Neural crest cell (in vitro differentiated cells): ENCODE measurements at places on chromosomes 7 and 10. TPM values are rescaled to one million over a fixed set of nuclear protein-coding genes. Genes with fewer than 3 reads are reported as not detected.

DNA sequence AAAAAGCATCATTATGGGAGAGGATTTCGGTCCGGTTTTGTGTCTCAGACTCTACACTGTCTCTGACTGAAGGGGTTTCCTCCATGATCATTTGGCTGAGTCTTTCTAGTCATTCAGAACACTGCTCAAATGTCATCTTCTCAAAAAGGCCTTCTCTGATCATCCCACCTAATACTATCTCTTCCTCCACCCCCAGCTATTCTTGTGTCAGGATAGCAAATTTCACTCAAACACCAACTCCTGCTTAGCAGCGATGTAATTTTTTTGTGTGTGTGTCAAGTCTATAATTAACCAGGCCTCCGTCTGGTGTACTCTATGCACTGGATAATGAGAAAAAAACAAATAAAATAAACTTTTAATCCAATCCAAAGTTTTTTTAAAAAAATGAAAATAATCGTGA is 200.4 kb downstream of the KCND2 start:
- DNase-seq = no peak

GRCh38 chr10:75239096-75239790 is 3.5 kb upstream of the COMTD1 start:
- no peak for DNase-seq

The CEP55 gene
- total RNA-seq = 30.7 and 30.9 TPM in 2 replicates

The CALML5 gene
- not detected in 2 replicates for total RNA-seq

GRCh38 chr10:15954188-15954587 is 93.9 kb upstream of the MINDY3 start:
- no peak for DNase-seq

The KLF14 gene
- total RNA-seq = not detected in 2 replicates

DNA sequence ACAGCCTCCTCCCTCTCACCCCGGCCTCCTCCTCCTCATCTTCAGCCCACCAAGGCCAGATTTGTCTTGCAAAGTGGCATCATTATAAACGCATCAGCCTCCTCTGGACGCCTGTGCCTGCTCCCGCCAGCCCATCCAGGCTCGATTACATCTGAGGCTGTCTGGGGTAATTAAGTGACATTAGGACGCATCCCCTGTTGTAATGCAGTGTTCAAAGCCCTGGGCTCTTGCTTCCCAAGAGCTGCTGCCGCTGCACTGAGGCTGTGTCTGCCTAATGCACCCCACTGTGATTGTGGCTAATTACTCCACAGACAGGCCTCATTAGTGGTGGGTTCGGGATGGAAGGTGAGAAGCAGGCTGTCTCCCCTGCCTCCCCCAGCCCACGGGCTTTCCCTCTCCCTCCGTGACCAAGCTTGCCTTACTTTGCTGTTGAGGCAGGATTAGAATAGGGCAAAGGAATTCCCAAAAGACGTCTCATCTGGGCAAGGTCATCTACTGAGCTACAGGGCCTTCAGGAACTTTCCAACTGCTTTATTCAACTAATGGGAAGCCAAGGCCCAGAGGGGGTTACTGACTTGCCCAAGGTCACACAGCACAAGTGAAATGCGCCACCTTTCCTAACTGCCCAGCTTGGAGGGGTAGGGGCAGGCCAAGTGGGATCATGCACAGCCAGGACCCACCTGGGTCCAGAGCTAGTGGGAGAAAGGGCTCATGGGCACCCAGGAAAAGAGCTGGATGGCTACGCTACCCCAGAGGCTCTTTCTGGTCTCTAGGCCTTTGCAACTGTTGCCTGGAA is 66.2 kb upstream of the PCBD1 start:
- DNase-seq = no peak

DNA sequence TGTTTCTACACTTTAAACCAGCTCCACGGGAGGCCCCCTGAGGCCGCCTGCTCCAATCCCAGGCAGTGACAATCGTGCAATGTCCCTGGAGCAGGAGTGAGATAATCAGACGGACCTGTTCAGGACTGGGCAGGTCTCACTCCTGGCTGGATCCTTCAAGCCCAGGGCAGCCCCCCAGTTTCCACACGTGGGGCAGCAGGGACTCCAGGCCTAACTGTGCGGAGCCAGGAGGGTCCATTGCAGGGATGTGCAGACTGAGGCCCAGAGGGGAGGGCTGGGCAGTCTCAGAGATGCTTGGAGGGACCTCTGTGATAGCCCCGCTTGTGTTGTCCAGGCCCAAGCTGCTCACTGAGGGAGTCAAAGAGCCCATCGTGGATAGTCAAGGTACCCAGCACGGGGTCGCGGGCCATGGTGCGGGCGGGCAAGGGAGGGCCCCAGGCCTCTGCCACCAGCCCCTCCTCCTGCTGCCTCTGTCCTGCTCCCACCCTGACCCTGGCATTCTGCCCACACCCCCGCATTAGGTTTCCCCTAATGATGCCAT is 110.5 kb upstream of the KCTD7 start:
- DNase-seq = no peak

GRCh38 chr10:1540144-1540543 is 197.2 kb downstream of the ADARB2 start:
- no peak for DNase-seq

The GIMAP4 gene
- total RNA-seq = not detected in 2 replicates

DNA sequence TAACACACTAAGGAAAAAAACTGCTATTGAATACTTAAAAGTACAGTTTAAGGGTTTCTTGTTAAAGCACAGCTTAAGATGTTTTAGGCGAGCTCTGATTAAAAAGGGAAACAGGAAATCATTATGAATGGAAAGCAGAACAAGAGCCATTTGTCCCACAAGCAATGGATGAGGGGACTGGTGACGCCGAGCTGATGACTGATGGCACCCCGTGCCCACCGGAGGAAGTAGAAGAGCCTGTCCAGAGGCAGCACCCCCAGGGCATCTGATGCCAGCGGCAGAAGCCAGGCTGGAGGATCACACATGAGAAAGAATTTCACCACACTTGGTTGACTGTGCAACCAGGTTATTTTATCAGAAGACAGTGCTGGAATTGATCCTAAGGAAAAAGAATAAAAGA is 15.0 kb upstream of the INSIG1 start:
- DNase-seq = no peak

- DNase-seq = peak; percentile 64
These were observed at the start of gene HOXA5 for GRCh38 chr7:27143023-27143949. TSS of gene HOXA5 (minus strand) at chr7:27143681. CDS start at chr7:27143607, 74 bp downstream.

DNA sequence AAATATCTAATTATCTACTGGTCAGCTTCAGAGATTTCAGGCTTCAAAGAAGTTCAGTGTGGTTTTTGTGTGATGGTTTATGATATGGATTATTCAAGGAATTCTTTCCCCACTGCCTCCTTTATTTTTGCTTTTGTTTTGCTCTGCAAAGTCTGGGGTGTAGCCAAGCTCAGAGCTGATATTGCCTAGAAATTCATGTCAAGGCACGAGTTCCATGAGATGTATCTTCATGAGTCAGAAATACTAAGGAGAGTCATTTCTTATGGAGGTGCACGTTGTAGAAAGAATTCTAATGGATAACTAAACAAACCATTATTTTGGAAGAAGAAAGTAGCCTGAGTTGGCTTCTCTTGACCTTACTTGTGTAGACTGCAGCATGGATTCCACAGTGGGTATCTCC is 37.4 kb downstream of the VIM start:
- no peak for DNase-seq

The RPP30 gene
- 59.6 and 63.7 TPM in 2 replicates for total RNA-seq

GRCh38 chr7:111162692-111163091 is 71.8 kb downstream of the LRRN3 start:
- no peak for DNase-seq

- no peak for DNase-seq
These were observed 13.3 kb upstream of the MIOS start for GRCh38 chr7:7553386-7553785.

GRCh38 chr7:121163699-121164098 is 165.1 kb upstream of the WNT16 start:
- no peak for DNase-seq

DNA sequence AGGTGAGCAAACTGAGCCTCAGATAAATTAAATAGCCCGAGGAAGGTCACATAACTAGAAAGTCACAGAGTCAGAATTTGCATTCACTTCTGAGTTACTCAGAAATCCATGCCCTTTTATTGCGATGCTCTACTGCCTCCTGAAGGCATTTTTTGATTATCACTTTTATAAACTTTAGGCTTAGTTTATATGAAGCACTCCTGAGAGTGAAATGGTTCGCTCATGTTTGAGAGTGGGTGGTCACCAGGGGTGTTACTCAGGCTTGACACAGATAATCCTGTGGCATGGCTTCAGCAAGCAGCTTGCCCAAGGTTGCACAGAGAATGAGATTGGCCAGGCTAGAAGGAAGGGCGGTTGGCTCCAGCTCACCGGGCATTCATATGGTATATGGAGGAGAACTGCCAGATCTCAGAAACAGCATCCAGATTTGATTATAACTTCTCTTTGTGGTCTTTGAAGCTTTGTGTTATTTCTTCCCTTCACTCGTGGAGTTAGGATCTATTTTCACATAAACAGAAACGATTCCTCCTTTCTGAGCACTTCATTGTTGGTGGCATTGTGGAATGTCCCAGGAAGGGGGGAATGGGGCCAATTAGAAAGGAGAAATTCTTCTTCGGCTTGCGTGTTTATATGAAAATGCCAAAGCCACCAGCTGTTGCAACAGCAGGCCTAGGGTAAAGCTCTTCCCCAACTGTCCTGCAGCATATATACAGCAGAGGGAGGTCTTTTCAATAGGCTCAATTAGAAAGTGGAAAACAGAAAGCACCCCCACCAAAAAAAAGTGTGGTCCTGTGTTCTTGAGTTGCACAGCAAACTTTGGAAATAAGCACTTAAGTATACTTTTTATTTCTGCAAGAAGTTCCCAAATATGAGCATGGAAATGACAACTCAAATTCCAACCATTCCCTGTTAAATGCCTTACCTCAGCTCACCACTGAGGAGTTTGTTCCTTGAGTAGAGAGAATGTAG is 628.8 kb downstream of the SUGCT start:
- no peak for DNase-seq

The IRF5 gene
- total RNA-seq = not detected in 2 replicates

The CALCR gene
- total RNA-seq = 0.07 TPM in 1 of 2 replicates, not detected in the other

DNA sequence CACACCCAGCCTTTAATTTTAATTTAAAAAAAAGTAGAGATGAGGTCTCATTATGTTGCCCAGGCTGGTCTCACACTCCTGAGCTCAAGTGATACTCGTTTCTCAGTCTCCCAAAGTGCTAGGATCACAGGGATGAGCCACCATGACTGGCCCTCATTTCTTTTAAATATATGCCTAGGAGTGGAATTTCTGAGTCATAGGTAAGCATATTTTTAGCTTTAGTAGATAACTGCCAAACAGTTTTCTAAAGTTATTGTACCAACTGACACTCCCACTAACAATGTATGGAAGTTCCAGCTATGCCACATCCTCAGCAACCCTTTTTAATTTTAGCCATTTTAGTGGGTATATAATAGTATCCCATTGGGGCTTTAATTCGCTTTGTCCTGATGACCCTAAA is 13.8 kb upstream of the PPIF start:
- DNase-seq = no peak

The EXOSC1 gene
- 40.3 and 41.8 TPM in 2 replicates for total RNA-seq

The TPK1 gene
- 3.3 and 4.0 TPM in 2 replicates for total RNA-seq

The WNT16 gene
- total RNA-seq = not detected in 2 replicates

GRCh38 chr7:17056491-17057142 is 174.8 kb upstream of the AGR3 start:
- no peak for DNase-seq
